ENCODE measurements at places on chromosomes 7 and 10.

DNA sequence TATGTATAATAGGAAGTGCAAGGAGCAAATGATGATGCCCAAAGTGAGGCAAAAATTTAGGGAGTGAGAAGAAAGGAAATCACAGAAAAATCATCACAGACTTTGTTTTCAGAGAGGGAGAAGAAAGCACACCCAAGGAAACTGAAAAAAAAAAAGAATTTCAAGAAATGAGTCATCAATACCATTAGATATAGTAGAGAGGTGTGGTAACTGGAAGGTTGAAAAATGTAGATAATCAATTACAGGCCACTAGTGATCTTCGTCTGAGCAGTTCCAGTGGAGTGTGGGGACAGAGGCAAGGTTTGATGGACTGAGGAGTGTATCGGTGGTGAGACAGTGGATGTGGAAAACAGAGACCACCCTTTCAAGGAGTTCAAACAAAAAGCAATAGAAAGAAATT, 31.7 kb downstream of the ASB4 start:
- DNase-seq: no peak

- DNase-seq: no peak
Measured at GRCh38 chr10:33066558-33067236, 108.7 kb upstream of the ITGB1 start.

- DNase-seq: no peak
Measured at GRCh38 chr10:94129393-94130130, 135.8 kb downstream of the PLCE1 start.

GRCh38 chr7:22823142-22823497, 471 bp upstream of the TOMM7 start:
- DNase-seq: no peak

DNA sequence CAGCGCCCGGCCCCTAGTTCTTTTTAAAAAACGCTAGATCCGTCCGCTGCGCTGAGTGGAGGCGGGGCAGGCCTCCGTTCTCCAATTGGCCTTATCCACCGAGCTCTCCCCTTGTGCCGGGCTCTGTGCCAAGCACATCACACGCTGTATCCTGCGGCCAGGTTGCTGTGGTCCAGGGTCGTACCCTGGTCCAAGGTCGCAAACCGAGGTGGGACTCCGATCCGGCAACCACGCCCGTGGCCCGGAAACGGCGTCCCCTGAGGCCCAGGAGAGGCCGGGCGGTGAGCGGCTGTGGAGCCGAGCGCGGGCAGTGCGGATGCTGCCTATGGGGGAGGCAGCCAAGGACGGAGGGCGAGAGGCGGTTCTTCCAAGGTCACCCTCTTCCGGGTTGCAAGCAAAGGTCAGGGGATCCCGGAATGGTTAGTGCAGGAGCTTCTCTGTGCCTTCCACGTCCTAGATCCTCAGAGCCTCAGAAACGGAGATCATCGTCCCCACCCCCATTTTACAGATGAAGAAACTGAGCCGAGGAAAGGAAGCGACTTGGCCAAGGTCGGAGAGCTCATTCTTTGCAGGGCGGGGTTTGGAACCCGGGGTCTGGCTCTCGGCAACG, 72.4 kb upstream of the LRRC4 start:
- DNase-seq: no peak

GRCh38 chr7:119944601-119944972, 328.4 kb upstream of the KCND2 start:
- DNase-seq: no peak

DNA sequence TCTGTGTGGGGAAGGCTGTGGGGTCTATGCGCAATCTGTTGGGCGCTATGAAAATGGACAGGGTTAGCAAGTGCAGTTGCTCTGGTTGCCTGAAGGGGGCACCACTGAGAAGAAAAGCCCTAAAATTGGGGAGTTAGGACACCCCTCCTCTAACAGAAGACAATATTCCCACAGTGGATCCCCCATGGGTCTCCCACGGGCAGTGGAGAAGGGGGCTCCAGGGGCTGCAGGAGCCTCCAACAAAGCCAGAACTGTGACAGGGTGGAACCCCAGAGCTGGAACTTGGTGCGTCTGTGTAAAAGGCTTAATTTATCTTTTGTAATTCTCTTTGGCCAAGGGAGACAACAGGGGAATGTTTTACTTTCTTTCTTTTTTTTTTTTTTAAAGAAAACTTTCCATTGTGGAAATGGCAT, 12.5 kb upstream of the COL13A1 start:
- DNase-seq: no peak

- DNase-seq: no peak
Measured at GRCh38 chr10:21989453-21990154, 13.9 kb downstream of the DNAJC1 start.

- no peak for DNase-seq
Measured at GRCh38 chr7:143145-143751, 49.1 kb upstream of the FAM20C start.

GRCh38 chr7:5635006-5635405, 146.5 kb downstream of the RNF216 start:
- no peak for DNase-seq

- no peak for DNase-seq
Measured at GRCh38 chr7:128000854-128001265, 30.4 kb downstream of the LRRC4 start.

DNA sequence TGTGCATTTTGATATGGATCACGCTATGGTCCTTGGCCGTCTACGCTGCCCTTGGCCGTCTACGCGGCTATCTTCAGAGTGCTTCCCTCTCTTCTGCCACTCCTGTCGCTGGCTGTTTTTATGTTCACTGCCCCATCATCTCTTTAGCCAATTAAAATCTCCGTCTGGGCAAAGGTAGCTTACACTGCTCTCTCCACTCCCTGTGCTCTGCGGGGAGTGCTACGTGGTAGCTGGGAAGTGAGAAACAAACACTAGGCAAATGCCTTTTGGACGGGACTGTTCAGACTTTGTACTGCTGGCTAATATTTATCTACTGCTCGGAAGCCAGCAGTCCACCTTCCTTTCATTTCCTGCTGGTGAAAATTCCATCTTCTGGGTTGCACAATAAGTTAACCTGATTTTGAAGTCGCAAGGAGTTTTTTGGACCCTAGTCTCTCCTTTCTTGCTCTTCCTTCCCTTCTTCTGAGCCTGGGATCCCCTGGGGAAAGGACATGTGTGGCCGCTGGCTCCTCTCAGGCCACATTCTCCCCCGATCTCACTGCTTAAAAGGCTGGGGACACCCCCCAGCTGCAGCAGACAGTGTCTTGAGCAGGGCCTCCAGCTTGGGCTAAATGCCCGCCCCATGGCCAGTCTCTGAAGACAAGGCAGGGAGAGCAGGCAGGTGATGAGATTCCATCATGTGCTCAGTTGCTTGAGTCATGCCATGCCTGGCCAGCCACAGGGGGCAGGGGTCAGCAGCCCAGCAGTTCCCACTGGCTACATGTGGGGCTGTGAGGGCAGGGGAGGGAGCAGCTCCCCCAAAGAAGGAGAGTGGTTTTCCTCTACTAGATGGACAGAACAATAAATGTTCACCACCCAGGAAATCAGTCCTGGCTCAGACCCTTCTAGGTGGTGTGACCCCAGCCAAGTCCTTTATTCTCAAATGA, 25.5 kb upstream of the RBM33 start:
- DNase-seq: no peak

DNA sequence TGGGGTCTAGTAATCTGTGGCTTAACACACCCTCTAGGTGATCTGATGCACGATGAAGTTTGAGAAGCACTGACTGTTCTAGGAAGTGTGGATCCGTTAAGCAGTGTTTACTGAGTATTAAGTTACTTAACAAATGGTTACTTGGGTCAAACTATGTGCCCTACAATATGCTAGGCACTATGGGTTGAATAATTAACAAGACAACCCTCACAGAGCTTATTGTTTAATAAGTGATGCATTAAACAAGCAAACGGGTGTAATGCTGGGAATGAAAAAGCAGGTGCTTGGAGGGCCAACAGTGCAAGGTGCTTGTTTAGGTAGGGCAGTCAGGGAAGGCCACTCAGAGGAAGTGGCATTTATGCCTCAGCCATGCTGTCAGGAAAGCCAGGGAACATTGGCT, 378.0 kb upstream of the PODXL start:
- DNase-seq: no peak

DNA sequence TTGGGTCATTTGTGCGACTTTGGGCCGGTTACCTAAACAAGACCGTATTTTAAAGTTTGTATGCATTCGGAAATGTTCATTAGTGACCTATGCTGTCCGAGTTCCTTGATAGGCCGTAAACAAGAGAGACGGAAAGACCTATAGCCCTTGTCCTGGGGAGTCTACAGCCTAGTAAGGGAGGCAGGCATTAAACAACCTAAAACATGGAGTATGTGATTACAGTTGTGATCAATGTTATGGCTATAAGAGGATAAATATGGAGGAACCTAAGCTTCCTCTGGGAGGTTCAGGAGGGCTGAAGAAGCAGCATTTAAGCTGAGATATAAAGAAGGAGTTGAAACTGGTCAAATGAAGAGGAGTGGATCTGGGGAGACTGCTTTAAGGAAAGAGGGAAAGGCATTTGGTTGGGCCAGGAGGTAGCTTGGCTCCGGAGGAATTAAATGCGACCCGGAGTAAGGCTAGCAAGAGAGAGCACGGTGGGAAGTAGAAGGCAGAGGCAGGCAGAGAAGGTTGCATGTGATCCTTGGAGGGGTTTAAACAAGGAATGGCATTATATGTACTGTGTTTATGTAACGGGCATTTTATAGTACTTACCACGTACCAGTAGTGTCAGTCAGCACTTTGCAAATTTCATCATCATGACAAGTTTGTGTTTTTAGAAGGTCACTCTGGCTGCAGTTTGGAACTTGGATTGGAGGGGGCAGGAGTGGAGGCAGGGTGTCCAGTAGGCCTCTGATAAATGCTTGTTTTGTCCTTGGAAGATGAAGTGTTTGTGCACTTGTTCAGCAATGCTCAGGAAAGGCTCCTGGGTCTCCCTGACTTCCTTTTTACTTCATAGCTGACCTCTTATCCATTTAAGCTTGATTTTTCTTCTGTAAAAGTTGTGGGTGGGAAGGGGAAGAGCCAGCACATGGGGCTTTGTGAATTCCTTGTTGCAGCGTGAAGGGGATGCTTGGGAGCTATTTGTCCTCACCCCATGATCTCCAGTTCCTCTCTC, 1.0 kb upstream of the AVPI1 start:
- no peak for DNase-seq

DNA sequence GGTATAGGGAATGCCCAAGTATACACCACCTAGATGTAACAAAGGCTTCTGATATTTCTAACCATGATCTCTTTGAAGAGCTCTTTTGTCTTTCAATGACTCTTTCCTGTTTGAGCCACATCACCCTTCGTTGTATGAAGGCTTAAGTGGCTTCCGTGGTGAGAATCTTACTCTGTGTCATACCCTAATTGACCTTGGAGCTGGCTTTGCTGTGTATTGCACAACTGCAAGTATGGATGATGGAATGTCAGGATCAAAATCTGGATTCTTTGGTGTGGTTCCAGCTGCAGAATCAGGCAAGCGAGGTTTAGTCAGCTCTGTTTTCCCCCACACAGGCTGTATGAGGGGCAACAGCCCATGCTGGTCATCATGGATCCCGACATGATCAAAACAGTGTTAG, 16.0 kb downstream of the CYP3A43 start:
- no peak for DNase-seq

GRCh38 chr7:98315318-98315993, 34.0 kb downstream of the BRI3 start:
- no peak for DNase-seq

- no peak for DNase-seq
Measured at GRCh38 chr10:4216726-4217125, 431.7 kb upstream of the KLF6 start.

- no peak for DNase-seq
Measured at GRCh38 chr10:28200775-28201174, 102.1 kb downstream of the MPP7 start.

GRCh38 chr10:89122433-89123051, 84.6 kb downstream of the CH25H start:
- DNase-seq: no peak

DNA sequence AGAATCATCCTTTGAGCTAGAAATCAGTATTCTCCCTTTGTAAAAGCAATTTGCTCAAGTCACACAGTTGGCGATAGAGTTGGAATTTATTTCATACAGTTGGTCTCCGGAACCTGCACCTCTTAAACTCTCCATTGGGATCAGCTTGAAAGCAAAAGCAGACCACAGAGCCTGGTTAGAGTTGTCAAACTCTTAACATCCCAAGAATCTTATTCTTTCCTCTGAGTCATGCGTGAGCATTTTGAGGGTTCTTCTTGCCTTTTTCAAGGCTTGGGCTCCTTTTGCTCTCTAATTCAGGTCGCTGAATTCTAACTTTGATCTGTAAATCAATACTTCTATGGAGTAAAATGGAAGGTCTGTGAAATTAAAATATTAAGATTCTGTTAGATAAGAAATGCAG, 19.6 kb upstream of the SCIN start:
- DNase-seq: no peak

DNA sequence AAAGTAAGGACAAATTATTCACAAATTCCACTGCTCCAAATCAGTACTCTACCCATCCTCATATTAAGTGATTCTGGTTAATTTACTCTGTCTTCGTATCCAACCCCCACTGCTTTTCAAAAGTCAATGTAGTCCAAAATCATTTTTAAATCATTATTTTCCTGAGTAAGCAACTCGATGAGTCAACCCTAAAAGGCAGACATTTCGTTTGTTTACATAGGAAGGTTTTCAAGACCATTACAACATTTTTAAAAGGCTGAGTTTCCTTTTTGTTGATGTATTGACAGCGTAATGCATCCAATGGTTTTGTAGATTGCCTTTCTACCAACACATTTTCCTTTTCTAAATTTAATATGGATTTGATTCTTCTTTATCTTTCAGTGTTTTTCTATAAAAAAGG, 523.0 kb upstream of the ANKRD30A start:
- no peak for DNase-seq

DNA sequence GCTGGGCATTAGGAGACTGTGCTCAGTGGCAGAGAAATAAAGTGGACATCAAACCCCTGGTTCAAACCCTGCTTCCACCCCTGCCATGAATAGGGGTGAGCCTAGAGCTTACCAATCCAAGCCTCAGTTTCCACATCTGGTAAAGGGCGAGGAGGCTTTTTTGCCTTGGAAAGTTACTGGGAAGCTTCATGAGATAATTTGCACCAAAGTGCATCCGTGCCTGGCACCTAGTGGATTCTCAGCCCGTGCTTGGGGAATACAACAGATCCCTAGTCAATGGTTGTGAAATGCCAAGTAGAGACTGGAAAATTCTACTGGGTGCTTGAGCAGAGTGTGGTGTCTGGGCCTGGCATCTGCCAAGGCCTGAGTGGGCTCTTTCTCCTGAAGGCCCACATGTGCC, 158.7 kb upstream of the ZMIZ1 start:
- no peak for DNase-seq

GRCh38 chr10:48974510-48975156, 35.0 kb upstream of the LRRC18 start:
- DNase-seq: no peak

GRCh38 chr10:60271319-60272040, 118.2 kb downstream of the ANK3 start:
- no peak for DNase-seq

DNA sequence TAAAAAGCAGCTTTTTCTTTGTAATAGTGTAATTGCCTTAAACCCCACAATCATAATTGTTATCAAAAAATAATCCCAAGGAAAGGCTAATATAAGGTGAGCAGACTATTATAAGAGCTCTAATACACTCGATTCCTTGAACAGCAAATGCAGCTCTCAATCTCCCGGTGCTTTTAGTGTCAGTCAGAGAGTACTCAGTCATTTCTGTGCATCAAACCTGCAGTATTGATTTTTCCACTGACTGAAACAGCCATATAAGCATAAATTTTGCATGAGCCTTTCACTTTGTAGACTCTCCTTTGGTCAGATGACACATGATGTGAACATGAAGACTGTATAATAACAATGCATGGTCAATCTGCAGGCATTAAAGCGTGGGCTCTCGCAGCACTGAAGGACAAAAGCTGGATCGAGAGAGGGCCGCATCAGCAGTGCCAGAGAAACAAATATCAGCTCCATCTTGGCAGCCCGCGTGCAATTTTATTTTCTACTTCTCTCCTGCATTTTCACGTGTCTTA, 272.0 kb downstream of the POU6F2 start:
- no peak for DNase-seq

Measured in effector memory CD4-positive, alpha-beta T cell (primary cell).